ENCODE measurements at places on chromosomes 6 and 20. TPM values are rescaled to one million over a fixed set of nuclear protein-coding genes. Genes with fewer than 3 reads are reported as not detected.
A peak's percentile ranks its signal among the peaks of the same experiment; 100 is the strongest.

GRCh38 chr6:26250698-26251044 is 114.3 kb upstream of the BTN3A2 start:
- H3K4me1 ChIP-seq: no peaks in the 10 kb centered on the region
- peak; percentile 49 for DNase-seq
- H3K4me3 ChIP-seq: peak overlapping the region; percentile 61
- H3K27me3 ChIP-seq: no peaks in the 10 kb centered on the region
- H3K27ac ChIP-seq: peak overlapping the region; percentile 81
- H3K36me3 ChIP-seq: no peaks in the 10 kb centered on the region

DNA sequence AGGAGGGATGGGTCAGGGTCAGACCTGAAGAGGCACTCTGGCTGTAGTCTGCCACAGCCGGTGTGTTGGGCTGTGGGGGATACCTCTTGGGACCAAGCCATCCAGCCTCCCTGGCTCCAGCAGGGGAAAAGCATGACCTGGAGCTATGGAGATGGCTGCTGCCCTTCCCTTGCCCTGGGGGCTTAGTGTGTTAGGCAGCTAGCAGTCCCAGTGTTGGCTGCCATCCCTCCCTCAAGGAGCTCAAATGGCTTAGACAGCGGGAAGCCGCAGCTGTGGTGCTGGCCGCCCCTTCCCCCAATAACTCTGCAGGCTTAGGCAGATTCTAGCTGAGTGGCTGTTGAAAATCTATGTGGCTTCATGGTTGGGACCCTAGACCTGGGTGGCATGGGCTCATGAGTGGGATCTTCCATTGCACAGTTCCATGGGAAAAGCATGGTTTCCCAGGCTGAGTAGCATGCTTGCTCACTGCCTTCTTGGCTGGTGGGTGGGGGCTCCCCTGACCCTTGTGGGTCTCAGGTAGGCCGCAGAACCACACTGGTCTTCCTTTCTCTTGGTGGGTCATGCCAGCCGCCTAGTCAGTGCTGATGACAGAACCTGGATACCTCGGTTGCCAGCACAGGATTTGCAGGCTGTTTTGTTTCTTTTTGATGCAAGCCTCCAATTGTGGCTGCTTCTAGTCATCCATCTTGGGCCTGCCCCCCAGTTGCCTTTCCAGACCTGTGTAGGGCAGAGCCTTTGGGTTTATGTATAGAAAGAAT is 69.0 kb upstream of the AHI1 start:
- H3K4me3 ChIP-seq: no peak overlapping the region
- no peak for DNase-seq
- H3K36me3 ChIP-seq: no peaks in the 10 kb centered on the region
- no peaks in the 10 kb centered on the region for H3K27me3 ChIP-seq
- H3K27ac ChIP-seq: no peak overlapping the region

DNA sequence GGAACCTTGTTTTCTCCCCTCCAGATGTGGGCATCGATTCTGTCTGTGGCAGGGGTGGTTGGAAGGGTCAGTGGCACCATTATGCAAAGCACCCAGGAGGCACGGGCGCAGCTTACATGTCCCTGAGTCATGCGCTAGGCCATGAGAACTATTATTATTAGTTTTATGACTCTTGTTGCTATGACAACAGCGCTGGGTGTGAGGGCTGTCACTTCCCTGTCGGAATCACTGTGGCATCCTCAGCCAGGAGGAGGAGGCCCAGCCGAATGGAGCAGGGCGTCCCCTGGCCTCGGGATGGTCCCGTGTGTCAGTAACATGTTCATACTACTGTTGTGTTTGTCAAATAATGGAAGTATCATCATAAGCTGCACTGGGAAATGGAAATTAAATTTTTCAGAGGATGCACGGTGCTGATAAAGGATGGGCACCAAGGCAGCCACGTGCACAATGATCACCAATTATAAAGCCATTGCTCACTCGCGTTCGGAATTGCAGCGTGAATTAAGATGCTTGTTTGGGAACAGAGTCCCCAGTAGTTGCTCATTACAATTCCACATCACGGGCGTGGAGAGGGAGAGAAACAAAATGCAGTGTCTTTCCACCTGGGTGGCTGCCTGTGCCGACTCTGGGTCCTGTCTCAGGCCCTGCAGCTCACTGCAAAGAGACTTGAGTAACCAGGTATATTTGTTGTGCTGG is 247.9 kb downstream of the CDH4 start:
- DNase-seq: no peak
- no peaks in the 10 kb centered on the region for H3K4me1 ChIP-seq
- no peak overlapping the region for H3K27ac ChIP-seq
- H3K36me3 ChIP-seq: no peaks in the 10 kb centered on the region

- H3K4me3 ChIP-seq: no peak overlapping the region
- no peaks in the 10 kb centered on the region for H3K27me3 ChIP-seq
- no peak overlapping the region for H3K27ac ChIP-seq
- no peak for DNase-seq
- no peaks in the 10 kb centered on the region for H3K4me1 ChIP-seq
- H3K36me3 ChIP-seq: no peaks in the 10 kb centered on the region
Observed at GRCh38 chr6:30111266-30111856, 1.5 kb downstream of the TRIM31 start.

DNA sequence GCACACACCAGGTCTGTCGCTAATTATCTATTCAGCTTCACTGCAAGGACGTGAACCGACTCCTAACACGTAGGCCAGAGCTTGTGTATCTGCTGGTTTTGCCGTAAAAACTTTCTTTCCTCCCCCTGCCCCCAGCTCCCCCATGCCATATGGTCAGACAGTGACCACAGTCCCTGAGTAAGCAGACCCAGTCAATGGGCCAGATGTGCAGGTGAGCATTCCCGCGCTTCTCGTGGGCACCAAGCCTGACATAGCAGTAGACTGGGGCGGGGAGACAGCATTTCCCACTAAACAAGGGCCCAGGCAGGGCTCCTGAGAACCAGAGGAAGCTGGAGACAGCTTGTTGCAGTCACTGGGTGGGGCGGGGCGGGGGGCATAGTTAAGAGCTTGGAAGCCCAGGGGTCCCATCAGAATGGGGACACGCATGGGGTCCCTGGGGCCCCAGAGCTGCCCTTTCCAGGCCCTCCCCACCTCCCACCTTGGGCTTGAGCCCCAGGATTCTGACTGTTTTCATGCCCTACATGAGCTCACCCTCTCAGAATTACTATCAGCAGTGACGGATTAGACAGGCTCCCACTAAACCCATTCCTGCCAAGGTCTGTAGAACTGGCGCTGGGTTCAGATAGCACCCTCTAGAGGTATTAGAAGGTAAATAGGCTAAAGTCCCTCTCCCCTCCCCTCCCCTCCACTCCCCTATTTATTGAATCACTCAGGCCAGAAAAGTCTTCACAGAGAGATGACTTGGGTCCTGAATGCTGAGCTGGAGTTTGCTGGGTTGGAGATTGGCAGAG is 51.8 kb downstream of the CDH26 start:
- no peaks in the 10 kb centered on the region for H3K27me3 ChIP-seq
- H3K27ac ChIP-seq: no peak overlapping the region
- no peak overlapping the region for H3K4me3 ChIP-seq
- no peak for DNase-seq
- no peaks in the 10 kb centered on the region for H3K4me1 ChIP-seq

DNA sequence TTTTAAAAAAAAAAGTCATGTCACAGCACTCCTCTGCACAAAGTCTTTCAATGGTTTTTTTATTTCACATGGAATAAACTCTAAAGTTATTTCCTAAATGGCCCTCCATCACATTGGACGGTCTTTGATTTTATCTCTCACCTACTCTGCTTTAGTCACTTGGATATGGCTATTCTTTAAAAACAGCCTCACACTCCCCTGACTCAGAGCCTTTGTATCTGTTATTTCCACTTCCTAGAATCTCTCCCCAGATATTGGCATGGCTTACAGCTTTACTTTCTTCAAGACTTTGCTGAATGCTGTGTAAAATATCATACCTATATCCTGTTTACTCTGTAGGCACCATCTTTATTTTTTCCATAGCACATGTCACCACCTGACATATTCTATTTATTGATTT is 194.7 kb upstream of the MCHR2 start:
- no peak for DNase-seq
- H3K4me3 ChIP-seq: no peak overlapping the region
- no peaks in the 10 kb centered on the region for H3K36me3 ChIP-seq
- no peak overlapping the region for H3K27ac ChIP-seq
- H3K27me3 ChIP-seq: no peaks in the 10 kb centered on the region
- H3K4me1 ChIP-seq: no peaks in the 10 kb centered on the region

DNA sequence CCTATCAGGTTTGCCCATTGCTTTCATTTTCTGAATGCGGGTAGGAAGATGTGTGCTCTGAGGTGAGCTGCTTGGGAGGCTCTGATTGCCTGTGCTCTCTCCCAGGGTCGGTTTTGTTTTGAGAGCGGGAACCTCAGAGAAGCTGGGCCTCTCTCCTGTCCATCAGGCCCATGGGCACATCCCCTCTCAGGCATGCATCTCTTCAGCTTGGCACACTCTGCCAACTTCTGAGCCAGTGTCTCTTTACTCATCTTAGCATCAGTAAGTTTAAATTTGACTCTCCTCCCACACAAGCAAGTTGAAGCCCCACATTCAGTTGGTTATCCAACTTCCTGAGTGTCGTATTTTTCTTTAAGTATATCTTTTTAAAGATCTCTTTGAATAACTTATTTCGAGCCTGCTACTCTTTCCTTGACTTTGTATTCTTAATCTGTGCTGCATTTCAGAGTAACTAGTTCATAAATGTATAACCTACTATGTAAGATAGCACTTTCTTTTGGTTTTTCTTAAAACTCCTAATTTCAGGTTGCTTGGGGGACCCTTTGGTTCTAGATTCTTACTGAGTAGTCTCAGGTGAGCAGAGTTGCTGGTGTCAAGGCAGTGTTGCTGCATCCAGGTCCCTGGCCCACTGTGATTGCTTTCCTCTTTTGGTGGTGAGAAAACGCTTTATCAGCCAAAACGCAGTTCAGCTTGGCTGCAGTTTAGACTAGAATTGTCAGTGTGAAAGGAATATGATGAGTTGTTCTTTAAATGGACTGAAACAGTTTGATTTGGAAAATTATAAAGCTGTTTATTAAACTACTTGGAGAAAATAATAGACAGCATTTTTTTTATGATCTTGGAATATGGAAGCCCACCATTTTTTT is 54.8 kb downstream of the SNX9 start:
- no peaks in the 10 kb centered on the region for H3K27me3 ChIP-seq
- H3K36me3 ChIP-seq: no peaks in the 10 kb centered on the region
- no peaks in the 10 kb centered on the region for H3K4me1 ChIP-seq
- H3K4me3 ChIP-seq: no peak overlapping the region

DNA sequence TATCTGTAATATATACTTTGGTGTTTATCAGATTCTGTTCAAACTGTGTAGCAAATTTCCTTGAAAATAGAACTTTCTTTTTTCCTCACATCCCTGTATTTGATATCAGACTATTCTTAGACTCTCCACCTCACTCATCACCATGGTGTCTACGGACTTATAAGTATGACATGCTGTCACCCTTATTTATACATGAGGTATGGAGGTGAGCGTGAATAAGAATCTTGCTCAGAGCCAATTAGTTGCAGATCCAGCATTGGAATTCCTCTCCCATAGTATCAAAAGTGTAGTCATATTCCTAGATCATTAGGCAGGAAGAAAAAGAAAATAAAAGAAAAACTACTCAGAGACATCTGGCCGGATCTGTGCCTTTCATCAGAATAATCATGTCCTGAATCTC is 43.0 kb downstream of the TPD52L1 start:
- H3K36me3 ChIP-seq: no peaks in the 10 kb centered on the region
- DNase-seq: no peak

Gene TRIM40
- total RNA-seq: 0.19 TPM

- H3K4me3 ChIP-seq: no peak overlapping the region
- H3K4me1 ChIP-seq: no peaks in the 10 kb centered on the region
- no peaks in the 10 kb centered on the region for H3K27me3 ChIP-seq
- no peaks in the 10 kb centered on the region for H3K36me3 ChIP-seq
Observed at GRCh38 chr20:14922503-14923267, 585.3 kb upstream of the FLRT3 start.

- no peak overlapping the region for H3K4me3 ChIP-seq
- no peak for DNase-seq
- no peak overlapping the region for H3K27ac ChIP-seq
- H3K36me3 ChIP-seq: no peaks in the 10 kb centered on the region
- no peaks in the 10 kb centered on the region for H3K27me3 ChIP-seq
Observed at GRCh38 chr6:53614676-53615075, 50.9 kb downstream of the KLHL31 start.

Gene ELOVL4
- total RNA-seq: 8.8 TPM

DNA sequence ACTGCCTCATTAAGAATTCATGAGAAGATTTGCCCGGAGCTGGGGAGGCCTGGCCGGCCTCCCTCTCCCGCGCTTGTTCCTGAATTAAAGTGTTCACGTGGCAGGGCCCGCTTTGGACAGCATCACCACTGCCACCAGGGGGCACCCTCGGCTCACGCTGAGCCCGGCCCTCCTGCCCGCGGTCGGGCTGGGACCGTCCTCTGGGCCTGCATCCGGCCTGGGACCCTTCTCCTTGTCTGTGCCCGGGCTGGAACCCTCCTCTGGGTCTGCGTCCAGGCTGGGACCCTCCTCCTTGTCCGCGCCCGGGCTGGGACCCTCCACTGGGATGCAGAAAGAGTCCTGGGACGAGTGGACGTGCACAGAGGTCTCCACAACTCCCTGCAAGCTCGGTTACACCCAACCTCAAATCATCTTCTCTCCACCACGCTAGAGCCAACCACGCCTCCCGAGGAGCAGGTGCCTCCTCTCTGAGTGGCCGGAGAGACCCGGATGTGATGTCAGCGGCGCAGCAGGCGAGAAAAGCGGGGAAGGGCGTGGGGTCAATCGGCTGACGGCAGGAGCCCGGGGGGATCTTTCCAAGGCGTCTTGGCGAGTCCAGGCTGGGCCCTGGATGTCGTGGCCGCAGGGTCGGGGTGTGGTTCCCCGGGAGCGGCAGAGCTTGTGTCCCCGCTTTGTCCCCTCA is 50.9 kb upstream of the DACT2 start:
- no peaks in the 10 kb centered on the region for H3K27me3 ChIP-seq
- no peaks in the 10 kb centered on the region for H3K4me1 ChIP-seq
- DNase-seq: peak; percentile 89
- H3K36me3 ChIP-seq: no peaks in the 10 kb centered on the region

Gene ZNF341
- 8.7 TPM for total RNA-seq

GRCh38 chr20:19129976-19130612 is 82.3 kb upstream of the SLC24A3 start:
- no peaks in the 10 kb centered on the region for H3K4me1 ChIP-seq
- no peak overlapping the region for H3K27ac ChIP-seq
- H3K27me3 ChIP-seq: no peaks in the 10 kb centered on the region
- no peaks in the 10 kb centered on the region for H3K36me3 ChIP-seq
- DNase-seq: no peak

Gene NFS1
- total RNA-seq: 90.6 TPM

Gene SFTA2
- not detected for total RNA-seq

GRCh38 chr6:154487367-154488247 is 22.9 kb downstream of the CNKSR3 start:
- DNase-seq: peak; percentile 90
- peak overlapping the region; percentile 41 for H3K27ac ChIP-seq
- no peak overlapping the region for H3K4me3 ChIP-seq
- no peaks in the 10 kb centered on the region for H3K27me3 ChIP-seq

Gene MATN4
- 2.8 TPM for total RNA-seq

DNA sequence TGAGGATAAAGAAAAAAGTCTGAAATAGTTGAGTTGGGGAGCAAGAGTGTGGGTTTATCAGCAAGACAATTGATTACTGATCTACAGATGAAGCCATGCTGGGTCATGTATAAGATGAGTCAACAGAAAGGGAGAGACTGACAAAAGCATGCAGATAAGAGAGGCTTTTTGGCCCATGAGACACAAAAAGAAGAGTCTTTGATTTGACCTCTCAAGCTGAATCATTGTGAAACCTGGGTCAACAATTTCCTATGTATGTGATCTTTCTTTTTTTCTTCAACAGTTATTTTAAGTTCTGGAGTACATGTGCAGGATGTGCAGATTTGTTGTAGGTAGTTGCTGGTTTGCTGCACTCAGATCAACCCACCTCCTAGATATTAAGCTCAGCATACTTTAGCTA is 15.9 kb downstream of the RIMS1 start:
- no peaks in the 10 kb centered on the region for H3K4me1 ChIP-seq
- H3K4me3 ChIP-seq: no peak overlapping the region
- H3K27me3 ChIP-seq: no peaks in the 10 kb centered on the region
- DNase-seq: no peak

Gene SLC2A10
- 12.2 TPM for total RNA-seq
